ENCODE measurements at places on chromosomes 2 and 18.

DNA sequence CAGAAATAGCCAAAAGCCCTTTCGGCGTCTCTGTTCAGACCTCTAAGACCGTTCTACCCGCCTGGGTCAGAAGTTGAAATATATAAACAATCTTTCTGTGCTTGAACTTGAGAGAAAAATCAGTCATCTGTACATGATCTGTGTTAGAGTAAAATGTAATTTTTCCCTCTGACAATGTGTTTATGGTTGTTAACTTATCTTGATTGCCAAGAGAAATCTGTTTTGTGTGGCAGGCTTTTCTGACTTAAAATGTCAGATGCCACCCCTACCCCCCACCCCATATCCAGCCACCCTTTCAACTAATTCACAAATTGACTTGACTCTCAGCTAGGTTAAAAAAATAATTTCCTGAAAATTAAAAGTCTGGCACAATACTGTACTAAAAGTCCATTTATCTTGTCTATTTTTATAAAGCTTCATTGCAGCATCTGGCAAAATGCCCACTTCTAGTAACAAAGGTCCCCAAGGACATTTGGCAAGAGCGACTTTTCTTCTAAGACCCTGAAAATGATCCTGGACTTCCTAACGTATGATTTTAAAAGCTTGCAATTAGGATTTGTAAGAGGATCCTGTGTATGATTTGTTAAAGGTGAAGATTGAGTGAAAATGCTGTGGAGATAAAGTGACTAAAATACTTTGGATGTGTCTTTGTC is 304.2 kb downstream of the EPHA4 start:
- no peak for ATAC-seq

DNA sequence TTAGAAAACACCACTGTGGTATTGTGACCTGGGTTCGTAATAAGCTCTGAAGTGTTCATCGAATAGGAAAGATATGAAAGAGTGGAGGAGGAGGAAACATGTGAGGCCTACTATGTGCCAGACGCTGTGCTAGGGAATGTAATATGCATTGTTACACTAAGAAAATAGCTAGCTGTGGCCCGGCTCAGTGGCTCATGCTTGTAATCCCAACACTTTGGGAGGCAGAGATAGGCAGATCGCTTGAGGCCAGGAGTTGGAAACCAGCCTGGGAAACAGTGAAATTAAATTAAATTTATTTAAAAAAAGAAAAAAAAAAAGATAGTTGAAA is 49.2 kb upstream of the ZNF397 start:
- no peak for ATAC-seq

GRCh38 chr2:205748639-205749038 is 66.3 kb downstream of the NRP2 start:
- no peak for ATAC-seq

DNA sequence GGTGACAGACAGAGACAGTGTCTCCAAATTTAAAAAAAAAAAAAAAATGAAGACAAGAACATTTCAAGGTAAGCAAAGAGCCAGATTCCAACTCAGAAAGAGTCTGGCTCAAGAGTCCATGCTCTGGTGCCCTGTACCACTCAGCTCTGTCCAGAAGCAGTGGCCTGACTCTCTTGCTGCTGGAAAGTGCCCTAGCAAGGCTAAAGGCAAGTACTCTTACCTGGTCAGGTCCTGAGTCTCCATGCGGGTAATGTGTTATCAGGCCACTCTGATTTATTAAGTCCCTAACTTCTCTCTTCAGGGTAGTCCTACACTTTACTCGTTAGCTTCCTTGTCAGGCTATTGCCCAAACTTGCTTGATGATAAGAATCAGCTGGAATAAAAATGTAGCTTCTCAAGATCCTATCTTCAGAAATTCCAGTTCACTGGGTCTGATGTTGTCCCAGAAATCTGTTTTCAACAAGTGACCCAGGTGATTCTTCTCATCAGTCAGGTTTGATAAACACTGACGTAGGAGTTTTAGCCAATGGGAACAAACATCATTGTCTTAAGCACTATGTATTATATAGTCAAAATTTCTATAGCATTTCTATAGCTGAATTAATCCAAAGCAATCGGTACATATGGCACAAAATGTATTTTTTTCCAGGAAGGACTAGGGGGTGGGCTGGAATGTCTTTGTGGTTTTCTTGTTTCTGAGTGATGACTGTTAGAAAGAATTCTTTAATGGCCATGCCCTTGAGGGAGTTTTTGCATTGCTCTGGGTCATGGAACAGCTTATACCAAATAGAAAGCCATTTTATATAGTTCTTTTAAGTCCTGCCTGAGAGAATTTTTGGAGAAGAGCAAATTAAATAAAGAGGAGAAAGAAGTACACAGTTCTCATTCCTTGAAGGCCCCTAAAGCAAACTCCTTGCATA is 139.9 kb upstream of the DNMT3A start:
- no peak for ATAC-seq

GRCh38 chr2:5227062-5227699 is 465.0 kb upstream of the SOX11 start:
- no peak for ATAC-seq

DNA sequence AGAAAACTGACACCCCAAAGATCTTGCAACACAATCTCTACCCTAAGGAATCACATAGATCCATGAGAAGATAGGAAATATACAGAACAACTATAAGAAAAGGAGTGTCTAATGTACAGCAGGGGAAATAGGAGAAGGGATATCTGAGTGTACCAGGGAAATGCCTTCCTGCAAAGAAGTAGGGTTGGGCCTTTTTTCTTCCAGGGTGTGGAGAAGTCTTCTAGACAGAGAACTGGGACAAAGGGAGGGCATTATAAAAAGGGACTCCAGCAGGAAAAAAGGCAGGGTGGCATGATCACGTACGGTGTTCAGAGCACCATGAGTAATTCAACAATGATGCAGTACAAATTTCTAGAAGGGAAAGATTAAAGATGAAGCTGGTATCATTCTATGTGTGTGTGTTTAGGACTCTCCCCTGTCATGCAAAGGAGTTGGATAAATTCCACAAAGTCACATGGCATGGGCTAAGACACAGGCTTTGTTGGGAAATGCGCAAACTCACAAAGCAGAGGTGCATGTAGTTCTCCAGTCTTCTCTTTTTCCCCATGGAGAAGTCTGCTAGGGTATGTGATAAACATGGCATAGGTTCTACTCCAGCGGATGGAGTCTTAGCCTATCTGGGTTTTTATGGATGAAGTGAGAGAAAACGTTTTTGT is 6.7 kb upstream of the SEC11C start:
- no peak for ATAC-seq

DNA sequence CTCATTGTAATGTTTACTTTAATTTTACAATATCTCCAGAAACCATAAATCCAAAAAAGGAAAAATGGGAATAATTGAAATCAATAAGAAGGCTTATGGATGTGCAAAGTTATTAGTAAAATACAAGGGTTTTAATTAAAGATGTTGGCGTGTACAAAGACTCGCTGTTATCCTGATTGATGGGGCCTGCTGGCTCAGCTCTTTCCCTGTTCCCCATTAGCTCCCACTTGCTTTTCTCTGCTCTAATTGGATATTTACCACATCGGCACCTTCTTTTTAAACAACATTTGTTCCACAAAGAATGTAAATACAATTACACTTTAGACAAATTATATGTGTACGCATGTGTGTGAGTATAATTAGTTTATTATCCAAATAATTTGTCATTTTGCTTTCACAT is 796.6 kb downstream of the ERBB4 start:
- no peak for ATAC-seq

GRCh38 chr2:137168552-137168951 is 403.2 kb downstream of the THSD7B start:
- no peak for ATAC-seq

- no peak for ATAC-seq
These were observed 394 bp downstream of the SCYGR3 start for GRCh38 chr2:227614246-227614645.

GRCh38 chr2:209534228-209534627 is 110.4 kb downstream of the MAP2 start:
- ATAC-seq = no peak

DNA sequence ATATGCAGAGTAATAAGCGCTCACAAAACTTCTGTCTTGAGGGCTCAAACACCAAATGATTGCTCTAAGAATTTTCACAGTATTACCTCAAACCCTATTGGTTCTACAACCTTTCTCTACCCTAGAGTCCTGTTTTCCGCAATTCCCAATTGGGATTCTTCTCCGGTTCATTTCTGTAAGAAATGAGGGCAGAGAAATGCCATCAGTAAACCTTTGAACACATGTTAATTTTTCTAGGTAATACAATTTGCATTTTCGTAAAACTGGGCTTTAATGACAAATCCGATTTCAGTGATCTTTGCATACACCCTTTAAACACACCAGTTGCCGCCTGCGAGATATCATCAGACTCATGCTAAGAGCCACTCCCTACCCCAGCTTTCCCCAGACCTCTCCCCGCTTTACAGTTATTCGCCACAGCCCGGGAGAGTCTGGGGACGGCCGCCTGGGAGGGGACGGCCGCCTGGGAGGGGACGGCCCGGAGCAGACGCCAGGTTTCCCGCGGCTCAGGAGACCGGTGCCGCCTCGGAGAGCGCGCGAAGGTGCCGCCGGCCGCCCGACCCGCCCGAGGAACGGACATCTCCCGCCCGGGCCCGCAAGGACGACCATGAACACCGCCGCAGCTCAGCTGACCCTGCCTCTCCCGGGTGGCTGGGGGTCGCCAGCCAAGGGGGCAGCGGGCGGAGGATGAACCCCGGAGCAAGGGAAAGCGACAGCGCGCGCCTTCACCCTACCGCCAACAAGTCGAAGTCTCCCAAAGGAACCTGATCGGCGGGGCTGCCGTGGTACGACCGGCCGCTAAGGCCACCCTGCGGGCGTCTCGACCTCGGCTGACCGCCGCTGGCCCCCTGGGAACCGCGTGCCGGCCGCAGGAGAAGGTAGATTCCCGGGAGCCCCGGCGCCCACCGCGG is 463 bp downstream of the SMC6 start:
- peak; percentile 42 for ATAC-seq

- ATAC-seq = no peak
These were observed 57.7 kb downstream of the PDCL3 start for GRCh38 chr2:100620481-100620880.

DNA sequence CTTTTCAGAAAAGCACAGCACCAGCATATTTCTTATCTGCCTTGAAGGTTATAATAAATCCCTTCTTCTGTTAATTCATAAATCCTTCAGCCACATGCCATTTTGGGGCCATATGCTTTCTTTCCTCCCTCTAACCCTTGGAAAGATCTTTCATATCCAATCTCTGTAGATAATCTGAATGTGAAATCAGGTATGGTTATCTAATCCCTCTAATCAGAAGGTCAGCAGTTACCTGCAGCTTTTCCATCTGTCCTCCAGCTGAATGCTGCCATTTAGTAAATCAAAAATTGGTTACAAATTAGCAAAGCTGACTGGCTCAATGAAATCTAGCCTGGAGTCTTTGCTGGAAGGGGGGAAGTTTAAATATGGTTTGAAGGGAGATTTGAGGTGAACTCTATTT is 230.5 kb downstream of the PIK3C3 start:
- ATAC-seq = no peak

DNA sequence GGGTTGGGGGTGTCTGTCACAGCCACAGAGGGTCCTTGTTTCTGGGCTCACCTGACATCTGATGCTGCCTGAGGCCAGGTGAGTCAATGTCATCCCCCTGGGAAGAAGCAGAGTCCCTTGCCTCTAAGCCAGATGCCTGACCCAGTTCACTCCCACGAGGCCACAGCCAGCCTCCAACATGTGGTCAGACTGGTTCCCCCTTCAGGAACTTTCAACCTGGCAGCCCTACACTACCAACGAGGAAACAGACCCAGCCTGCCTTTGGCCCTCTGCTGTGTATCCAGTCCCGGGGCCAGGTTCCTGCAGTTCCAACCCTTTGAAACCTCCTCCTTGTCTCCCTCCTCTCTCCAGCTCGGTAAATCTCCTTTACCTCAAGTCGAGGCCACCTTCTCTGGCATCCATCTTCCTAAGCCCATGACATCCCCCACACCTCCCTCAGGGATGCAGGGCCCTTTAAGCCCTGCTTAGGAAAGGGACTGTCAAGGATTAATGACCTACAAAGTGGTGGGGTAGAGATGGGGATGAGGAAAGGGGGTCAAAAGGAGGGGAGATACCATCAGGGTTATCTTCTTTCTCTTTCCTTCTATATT is 49.2 kb upstream of the SMAD2 start:
- no peak for ATAC-seq

- no peak for ATAC-seq
These were observed 24.4 kb downstream of the SATB2 start for GRCh38 chr2:199433204-199433832.

GRCh38 chr18:59839931-59840685 is 59.7 kb upstream of the PMAIP1 start:
- no peak for ATAC-seq

GRCh38 chr2:36733215-36733614 is 36.7 kb downstream of the VIT start:
- no peak for ATAC-seq

DNA sequence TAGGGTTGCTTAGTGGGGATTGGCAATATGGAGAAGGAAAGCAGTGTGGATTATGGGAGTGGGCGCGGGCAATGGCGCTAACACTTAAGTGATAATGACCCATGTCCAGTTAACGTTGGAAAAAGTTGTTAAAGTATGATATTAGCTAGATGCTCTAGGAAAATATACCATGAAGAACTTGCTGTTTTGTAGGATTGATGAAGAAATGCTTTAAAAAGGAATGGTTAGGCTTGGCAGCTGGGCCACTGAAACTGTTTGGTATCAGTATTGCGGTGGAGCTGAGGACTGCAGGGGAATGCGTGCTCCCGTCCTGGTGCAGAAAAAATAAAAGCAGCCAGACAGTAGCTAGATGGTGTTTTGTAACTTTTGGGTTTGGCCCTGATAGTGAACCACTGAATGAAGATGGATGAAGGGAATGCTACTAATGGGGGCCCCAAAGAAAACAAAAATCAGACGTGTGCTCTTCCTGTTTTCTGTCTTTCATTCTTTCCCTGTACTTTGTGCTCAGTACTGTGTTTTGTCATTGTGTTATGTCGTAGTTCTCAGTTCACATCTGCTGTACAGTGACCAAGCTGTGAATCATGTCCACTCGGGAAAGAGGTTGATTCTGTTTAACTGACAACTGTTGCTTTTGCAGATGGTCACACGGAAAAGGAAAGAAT is 999 bp downstream of the INSIG2 start:
- ATAC-seq = peak; percentile 21

GRCh38 chr2:127715778-127716449 is 14.6 kb downstream of the SFT2D3 start:
- no peak for ATAC-seq

Measured in activated CD4-positive, CD25-positive, alpha-beta regulatory T cell treated with anti-CD3 and anti-CD28 coated beads, Interleukin-2, amount 50 U/mL, for 24 hours (primary cell).